Effector memory CD8-positive, alpha-beta T cell (primary cell): ENCODE measurements at places on chromosomes 5 and 9.

DNA sequence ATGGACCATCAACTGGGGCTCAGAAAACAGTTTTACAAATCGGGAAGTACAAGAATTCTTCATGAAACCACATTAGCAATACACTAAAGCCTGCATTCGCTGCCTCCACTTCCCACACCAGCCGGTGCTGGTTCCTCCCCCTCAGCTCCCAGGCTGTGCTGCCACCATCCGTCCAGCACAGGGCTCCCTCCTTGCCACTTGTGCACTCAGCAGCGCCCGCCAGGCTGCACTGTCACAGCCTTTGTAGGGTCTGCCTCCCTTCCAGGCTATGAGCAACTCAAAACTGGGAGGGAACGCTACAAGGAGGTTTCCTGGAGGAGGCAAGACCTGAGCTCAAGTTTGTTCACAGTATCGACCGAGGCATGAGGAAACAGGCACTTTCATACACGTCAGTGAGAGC is 7.7 kb downstream of the MAPK9 start:
- DNase-seq: no peak

DNA sequence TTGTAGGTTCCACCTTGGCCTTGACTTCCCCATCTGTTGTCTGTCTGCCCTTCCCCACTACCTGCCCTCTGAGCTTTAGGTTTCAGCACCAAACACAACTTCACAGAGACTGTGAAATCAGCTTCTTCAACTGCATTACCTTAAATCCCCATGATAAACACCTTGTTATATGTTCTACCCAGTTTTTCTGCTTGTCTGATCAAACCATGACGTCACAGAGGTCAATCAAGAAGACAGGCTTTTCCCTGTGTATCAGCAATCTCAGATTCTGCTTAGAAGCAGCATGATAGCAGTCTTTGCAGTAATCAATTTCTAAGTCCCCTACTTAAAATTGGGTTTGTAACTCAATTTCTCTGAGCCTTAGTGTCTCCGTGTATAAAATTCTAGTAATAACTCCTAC is 175.0 kb downstream of the PLK2 start:
- no peak for DNase-seq

- DNase-seq: no peak
Observed at GRCh38 chr5:172905346-172906140, 53.7 kb upstream of the RPL26L1 start.

DNA sequence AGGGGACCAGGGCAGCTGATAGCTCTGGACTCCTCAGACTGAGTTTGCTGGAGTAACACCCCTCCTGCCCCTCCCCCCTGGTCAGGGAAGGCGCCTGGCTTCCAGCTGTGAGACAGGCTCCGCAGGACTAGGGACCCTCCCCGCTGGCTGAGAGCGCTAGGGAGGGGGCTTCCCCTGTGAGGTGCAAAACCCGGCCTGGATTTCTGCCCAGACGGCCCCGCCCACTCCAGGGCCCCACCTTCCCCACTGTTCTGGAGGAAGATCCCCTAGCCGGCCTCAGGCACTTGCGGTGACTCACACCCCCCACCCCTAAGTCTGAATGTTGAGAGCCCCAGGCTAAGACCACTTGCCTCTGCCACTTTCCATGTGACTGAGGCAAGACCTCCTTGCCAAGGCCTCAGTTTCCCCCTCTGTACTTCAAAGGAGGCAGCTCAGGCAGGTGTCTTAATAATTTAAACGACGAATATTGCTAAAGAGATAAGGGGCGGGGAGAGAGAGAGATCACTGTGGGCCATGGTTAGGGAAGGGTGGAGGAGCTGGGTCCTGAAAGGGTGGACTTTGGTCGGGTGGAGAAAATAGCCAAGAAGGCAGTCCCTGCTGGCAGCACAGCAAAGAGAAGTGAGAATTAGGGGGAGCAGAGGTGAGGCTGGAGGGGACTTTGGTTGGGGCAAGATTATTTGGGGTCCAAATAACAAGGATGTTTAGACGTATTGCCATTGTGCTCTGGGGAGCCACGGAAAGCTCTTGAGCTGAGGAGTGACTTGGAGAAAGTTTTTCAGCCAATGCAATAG is 1.0 kb upstream of the DAB2IP start:
- DNase-seq: no peak

DNA sequence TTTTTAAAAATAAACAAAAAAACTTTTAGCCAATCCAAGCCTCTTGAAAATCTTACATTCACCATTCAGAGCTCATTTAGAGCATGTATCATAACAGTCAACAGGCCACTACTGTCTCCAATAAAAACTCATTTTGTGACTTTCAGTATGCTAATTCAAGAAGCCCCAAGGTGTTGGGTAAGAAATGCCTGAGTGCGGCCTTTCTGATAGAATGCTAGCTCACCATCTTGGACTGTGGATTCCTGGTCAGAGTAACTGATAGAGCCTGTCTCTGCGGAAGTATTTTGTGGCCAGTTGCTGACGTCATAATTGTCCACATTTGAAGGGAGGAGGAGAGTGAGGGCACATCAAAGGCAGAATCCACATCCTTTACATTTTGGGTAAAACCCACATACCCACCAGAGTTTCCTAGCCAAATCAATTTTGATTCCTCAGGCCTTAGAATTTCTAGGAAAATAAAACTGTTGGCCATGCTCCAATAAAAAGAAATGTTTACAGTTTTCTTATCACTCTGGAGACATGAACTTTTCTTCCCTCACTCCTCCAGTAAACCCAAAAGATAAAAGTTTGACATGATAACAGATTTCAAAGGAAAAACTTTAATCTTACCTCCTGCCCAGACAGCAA is 41.1 kb upstream of the ERCC6L2 start:
- no peak for DNase-seq

- DNase-seq: no peak
Observed at GRCh38 chr9:92242260-92243136, 51.0 kb downstream of the IARS1 start.

GRCh38 chr9:126367616-126368015 is 41.0 kb downstream of the MVB12B start:
- DNase-seq: no peak

DNA sequence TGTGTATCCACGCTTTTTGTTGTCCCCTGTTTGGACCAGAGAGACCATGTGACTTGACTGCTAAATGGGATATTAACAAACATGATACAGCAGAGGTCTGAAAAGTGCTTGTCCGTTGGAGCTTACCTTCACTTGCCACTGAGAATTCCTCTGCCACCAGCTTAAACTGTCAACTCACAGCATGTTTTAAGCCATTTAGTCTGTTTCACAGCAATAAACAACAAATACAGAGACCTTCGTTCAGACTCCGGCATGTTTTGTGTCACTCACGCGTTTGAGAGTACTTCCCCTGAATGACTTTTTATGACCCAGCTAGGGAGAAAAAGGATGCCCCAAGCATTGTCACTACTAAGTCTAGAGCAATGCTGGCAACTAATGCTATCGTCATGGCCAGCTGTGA is 173.8 kb downstream of the PTPRD start:
- DNase-seq: no peak

DNA sequence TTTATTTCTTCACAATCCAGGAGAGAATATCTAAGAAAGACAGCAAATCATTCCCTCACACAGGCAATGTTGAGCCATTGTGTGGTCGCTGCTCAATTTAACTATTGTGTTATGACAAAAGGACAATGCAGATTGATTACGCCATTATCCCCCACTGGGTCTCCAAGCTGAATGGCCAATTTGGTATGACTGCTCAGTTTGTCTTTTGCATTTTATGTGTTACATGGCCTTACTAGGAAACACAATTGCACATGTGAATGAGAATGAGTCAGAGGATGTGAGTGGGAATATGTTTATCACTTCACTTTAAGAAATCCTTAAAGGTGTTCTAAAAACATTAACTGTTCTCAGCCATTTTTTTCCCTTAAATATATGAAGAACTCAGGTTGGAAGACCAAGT is 108.3 kb downstream of the FAM174A start:
- DNase-seq: no peak

GRCh38 chr5:56950626-56951125 is 1.2 kb downstream of the MIER3 start:
- peak; percentile 41 for DNase-seq

- no peak for DNase-seq
Observed at GRCh38 chr9:70340572-70340971, 73.9 kb downstream of the KLF9 start.

DNA sequence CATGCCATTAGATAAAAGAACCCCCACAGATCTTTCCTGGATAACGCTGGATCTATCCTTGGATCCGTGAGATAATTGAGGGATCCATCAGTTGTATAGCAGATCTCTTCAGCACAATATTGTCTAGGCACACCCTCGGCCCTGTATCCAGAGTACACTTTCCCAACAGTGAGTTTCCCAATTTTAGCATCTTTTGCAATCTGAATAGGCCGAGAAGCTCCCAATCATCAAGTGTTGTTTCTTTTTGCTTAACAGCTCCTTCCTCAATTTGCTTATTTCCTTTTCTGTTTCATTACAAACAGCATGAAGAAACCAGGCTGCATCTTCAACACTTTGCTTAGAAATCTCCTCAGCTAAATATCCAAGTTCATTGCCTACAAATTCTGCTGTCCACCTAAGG is 4.4 kb upstream of the SPTLC1 start:
- DNase-seq: no peak

- no peak for DNase-seq
Observed at GRCh38 chr9:128141604-128142003, 7.6 kb upstream of the LCN2 start.

- no peak for DNase-seq
Observed at GRCh38 chr9:69090140-69090750, 54.7 kb downstream of the FXN start.
